AG09309 (cell line): ENCODE measurements at places on chromosomes 12 and 14.

GRCh38 chr12:109475993-109476806, 900 bp downstream of the KCTD10 start:
- DNase-seq: no peak

- DNase-seq: no peak
These were observed 34.4 kb downstream of the PROX2 start for GRCh38 chr14:74841230-74842207.

GRCh38 chr12:4864575-4864974, 45.1 kb upstream of the KCNA1 start:
- DNase-seq: no peak

DNA sequence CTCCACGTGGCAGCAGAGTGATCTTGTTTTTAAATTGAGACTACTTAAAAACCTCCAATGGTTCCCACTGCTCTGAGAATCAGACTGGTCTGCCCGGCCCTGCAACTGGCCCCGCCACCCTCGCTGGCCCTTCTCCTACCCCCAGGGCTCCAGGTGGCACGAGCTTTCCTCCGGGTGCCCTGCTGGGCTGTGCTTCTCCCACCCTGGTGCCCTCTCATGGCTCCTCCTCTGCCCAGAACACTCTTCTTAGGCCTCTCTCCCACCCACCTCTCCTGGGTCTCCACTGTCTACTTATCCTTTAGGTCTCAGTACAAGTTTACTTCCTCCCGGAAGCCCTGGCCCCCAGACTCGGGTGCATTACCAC, 26.5 kb downstream of the CCDC92 start:
- no peak for DNase-seq

DNA sequence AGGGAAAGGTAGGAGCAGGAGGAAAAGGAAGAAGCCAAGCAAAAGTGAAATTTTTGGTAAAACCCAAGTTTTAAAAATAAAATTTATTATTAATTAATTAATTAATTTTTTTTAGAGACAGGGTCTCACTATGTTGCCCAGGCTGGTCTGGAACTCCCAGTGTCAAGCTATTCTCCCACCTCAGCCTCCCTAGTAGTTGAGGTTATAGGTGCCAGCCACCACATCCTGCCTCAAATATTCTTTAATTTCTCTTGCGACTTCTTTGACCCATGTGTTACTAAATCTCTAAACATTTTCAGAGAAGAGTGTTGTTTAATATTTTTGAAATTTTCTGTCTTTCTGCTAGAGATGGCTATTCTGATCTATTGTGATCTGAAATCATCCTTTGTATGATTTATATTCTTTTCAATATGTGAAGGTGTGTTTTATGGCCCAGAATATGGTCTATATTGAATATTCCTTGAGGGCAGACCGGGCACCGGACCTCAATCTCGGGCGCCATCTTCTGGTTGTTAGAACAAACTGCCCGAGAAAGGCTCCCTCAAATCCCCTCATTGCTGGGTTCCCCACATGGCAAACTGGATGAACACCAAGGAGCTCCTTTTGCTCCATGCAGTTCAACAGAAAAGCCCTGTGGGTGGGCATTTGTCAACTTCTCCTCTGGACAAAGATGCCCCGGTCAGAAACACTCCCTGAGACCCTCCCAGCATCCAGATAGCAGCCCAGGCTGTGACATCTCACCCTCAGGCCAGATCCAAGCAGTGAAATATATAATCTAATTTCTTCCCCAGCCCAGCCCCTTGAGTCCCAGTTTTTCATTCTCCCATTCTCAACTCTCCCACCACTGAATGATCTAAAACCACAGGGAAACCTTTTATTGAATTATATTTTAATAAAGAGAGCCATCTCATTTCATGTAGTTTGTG, 110.5 kb downstream of the ASCL4 start:
- DNase-seq: peak; percentile 4

DNA sequence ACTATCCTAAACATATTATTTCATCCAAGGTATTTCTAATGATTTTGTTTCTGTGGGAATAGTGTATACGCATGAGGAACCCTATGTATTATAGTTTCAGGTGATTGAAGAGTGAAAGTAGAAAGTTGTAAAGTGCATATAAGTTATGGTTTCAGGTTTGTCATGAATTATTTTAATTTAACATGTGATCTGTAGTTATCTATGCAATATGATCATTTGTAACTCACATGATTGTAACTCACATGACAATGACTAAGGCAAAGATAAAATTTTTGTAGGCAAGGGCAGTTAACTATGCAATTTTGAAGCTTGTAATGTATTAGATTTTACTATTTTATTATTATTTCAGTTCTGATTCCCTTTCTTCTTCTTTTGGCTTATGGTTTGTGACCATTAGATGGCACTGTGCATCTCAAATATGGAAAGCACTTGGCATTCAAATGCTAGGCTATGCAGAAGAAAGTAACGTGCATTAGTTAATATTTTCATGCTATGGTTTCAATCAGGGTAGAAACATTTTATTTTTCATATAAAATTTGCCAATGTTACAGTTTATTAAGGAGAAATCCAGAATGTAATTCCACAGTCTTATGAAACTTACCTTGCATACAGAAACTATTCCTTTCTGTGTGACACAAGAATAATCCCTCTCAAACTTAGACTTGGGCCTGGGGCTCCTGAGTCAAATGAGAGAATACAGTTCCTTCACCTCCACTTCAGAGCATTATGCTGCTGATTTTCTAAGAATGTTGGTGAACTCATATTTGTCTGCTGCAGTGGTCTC, 15.8 kb upstream of the TMEM30B start:
- no peak for DNase-seq

DNA sequence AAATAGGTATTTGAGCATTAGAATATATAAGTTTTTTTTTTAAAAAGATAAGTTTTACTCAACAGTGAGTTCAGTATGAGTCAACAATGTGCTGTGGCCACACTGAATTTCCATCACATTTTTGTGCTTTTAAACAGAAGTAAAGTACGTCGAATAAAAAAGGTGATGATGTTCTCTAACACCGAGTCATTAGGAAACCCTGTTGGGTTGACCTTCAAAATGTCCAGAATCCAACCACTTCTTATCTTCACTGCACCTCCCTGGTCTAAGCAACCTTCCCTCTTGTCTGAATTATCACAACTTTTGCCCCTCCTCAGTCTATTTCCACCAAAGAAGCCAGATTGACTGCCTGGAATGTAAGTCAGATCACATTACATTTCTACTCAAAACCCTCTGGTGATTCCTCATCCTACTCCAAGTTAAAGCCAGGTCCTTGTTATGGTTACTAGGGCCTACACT, 43.0 kb upstream of the SYCP3 start:
- DNase-seq: no peak

GRCh38 chr14:103089386-103090335, 4.9 kb upstream of the EXOC3L4 start:
- DNase-seq: no peak

DNA sequence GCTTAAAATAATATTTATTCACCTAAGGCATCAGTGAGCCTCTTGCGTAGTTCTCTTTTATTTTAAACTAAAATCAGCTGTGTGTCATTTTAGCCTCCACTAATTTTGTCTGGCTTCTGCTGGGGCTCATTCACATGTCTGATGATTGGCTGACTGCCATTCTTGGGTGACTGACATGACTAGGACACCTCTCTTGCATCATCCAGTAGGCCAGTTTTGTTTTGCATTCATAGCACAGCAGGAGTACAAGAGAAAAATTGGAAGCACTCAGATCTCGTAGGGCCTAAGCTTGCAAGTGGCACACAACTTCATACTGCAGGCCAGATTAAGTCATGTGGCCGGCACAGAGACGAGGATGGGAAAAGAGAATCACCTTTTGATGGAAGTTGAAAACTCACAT, 1226.5 kb downstream of the GALC start:
- no peak for DNase-seq

GRCh38 chr12:79858518-79858917, 76.4 kb downstream of the PPP1R12A start:
- no peak for DNase-seq

GRCh38 chr12:79690638-79691510, at the start of gene PAWR:
Gene PAWR, minus strand, starts transcription at chr12:79690964. Its CDS starts 720 bp downstream, at chr12:79690244.
- DNase-seq: peak; percentile 72

- DNase-seq: no peak
These were observed 18.3 kb upstream of the LRP1-AS start for GRCh38 chr12:57165741-57166140.

DNA sequence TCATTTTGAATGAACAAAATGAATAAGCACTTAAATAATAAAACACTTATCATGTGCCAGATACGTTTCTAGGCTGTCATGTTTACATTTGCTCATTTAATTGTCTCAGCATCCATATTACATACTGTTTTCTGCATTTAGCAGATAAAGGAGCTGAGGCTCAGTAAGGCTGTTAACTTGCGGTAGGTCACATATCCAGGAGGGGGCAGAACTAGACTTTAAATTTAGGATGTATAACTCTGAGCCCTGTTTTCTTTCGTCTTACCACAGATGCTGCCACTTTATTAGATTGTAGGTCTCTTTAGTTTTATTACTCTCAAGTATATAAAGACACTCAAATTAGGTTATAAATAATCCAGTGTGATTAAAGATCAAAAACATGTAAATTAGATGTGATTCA, 17.7 kb downstream of the IRAK4 start:
- no peak for DNase-seq

DNA sequence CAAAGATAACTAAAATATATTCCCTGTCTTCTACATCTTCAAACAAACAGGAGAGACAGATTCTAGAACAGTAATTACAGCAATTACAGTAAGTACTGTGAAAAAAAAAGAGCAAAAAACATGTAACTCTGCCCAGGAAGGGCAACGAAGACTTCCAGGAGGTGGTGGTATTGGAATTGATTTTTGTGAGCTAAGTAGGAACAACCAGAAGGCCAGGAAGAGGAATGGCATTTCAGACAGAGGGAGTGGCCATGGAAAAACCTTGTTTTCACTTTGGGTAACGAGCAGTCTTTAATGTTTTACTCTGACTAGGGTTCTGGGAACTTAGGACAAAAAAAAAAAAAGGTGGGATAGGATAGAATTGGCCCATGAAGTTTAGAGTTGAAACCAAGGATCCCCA, 196.3 kb upstream of the PLEKHG7 start:
- no peak for DNase-seq

GRCh38 chr14:31410048-31410650, 10.2 kb downstream of the HEATR5A start:
- DNase-seq: no peak

GRCh38 chr12:44847888-44848702, 28.0 kb downstream of the NELL2 start:
- no peak for DNase-seq

DNA sequence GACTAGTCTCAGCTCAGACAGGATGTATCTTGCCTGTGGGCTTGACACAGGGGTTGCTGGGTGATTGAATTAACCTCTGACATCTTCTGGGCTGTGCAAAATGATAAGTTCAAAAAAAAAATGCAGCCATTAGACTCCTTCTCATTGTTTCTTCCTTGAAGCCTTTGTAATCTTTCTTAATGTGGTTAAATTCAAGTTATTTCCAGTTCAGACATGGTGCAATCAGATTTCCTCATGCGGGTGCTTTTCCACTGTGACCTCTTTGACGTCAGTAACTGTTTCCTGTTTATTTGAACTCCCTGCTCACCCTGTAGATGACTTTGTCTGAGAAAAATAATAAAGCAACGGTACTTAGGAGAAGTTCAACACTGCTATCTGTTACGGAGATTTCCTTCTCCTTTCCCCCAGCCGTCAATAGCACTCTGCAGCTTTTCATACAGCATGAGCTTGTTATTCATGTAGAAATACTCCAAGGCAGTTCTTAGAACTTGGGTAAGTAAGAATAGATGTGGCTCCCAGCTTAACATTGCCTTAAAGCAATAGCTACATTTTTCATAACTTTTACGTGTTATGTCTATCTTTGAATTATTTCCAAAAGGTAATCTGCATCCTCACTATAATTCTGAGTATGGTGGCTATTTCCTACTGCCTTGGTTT, 155.5 kb downstream of the PRKCH start:
- peak; percentile 95 for DNase-seq

GRCh38 chr14:74326369-74327152, 21.7 kb upstream of the VRTN start:
- no peak for DNase-seq

GRCh38 chr14:85306024-85306423, 223.9 kb upstream of the FLRT2 start:
- no peak for DNase-seq

DNA sequence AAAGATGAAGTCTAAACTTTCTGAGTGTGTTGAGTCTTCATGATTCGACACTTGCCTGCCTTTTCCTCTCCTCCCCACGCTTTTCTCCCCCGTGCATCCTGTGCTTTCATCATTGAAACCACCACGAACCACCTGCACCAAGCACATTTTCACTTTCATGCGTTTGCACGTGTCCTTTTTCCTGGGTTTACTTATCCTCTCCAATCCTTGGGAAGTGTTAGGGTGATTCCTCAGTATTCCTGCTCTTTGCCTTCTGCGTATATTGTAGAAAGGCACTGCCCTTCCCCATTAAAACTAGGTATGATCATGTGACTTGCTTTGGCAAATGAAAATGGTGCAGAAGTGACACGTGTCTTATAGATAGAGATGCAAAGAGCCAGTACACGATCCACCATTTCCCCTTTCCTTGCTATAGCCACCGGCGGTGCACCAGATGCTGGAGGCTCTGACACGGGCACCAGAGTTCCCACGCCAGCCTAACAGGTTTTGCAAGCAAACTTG, 106.6 kb downstream of the BRMS1L start:
- DNase-seq: no peak

DNA sequence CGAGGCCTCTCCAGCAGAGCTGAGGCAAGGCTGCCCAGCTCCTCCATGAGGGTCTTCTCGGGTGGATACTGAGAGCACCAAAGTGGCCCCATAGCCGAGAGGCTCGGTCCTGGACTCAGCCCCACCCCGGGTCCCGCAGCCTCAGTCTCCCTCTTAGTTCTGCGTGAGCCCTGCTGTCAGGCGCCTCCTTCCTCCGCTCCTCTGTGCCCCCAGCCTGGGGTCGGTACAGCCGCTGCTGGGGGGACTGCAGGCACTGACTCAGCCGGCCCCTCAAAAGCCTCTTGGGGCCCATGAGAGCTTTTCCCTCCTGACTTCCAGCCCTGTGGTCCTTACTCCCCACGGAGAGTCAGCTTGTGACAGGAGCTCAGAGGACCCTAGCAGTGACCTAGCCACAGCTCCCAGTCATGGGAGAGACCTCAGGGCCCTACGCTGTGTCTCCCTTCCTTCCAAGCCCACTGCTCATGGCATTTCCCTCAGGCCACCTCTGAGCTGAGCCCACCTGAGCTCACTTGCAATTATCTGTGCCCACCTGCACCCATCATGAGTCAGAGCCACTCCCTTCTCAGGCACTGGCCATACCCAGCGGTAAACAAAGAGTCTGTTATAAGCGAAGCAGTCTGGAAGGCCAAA, 295.0 kb upstream of the RTL1 start:
- DNase-seq: no peak

DNA sequence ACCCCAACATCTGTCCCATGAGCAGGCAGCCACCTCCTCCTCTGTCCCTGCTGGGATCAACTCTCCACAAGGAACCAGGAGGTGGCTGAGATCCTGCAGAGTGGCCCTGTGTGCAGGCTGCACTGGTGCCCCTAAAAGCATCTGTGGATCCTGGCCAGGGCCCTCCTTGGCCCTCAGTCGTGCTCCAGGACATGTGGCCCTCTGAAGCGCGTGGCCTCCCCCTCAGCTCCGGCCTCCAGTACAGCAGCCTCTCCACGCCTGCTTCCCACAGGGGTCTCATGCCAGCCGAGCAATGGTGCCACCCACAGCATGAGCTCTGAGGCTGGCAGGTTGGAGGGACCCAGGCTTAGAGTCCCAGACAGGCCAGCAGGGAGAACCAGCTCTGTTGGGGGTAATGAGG, 77.4 kb upstream of the NOS1 start:
- DNase-seq: no peak

- no peak for DNase-seq
These were observed 44.0 kb downstream of the SMUG1 start for GRCh38 chr12:54144738-54145137.
